ENCODE measurements at places on chromosomes 7 and 10.

GRCh38 chr7:14682910-14683465, 219.6 kb downstream of the DGKB start:
- no peak for DNase-seq

GRCh38 chr10:84900141-84900540, 571.8 kb downstream of the CCSER2 start:
- no peak for DNase-seq

DNA sequence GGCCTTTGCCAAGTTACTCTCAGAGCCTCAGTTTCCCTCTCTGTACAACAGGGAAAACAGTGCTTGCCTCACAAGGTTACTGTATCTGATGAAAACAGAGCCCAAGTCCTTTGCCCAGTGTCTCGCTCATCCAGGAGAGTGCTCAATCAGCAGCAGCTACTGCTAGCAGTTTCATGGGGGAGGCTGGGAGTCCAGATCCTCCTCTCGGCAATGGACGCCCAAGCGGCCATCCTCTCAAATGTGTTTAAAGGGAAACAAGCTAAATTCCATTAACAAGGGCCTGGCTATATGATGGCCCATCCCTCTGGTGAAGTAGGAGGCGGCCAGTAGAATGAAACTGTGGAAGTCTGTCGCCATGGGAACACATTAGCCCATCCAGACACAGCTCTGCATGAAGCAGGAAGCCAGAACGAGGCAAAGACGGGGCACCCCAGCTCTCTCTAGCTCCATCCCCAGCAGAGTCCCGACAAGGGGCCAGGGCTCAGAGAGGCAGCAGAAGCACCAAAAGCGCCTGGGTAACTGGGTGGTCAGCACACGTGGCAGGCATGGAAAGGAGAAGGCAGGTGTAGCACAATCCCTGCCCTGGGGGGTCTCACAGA, 35.2 kb downstream of the FAM53B start:
- DNase-seq: no peak

GRCh38 chr10:124763267-124763666, 19.1 kb upstream of the FAM53B start:
- no peak for DNase-seq

- DNase-seq: no peak
Measured at GRCh38 chr10:57222603-57223002, 861.5 kb upstream of the ZWINT start.

GRCh38 chr10:63169624-63170023, 36.5 kb downstream of the NRBF2 start:
- DNase-seq: no peak

GRCh38 chr7:158114056-158114850, 473.4 kb downstream of the PTPRN2 start:
- DNase-seq: no peak

GRCh38 chr7:140685407-140686087, 11.0 kb upstream of the NDUFB2 start:
- no peak for DNase-seq

DNA sequence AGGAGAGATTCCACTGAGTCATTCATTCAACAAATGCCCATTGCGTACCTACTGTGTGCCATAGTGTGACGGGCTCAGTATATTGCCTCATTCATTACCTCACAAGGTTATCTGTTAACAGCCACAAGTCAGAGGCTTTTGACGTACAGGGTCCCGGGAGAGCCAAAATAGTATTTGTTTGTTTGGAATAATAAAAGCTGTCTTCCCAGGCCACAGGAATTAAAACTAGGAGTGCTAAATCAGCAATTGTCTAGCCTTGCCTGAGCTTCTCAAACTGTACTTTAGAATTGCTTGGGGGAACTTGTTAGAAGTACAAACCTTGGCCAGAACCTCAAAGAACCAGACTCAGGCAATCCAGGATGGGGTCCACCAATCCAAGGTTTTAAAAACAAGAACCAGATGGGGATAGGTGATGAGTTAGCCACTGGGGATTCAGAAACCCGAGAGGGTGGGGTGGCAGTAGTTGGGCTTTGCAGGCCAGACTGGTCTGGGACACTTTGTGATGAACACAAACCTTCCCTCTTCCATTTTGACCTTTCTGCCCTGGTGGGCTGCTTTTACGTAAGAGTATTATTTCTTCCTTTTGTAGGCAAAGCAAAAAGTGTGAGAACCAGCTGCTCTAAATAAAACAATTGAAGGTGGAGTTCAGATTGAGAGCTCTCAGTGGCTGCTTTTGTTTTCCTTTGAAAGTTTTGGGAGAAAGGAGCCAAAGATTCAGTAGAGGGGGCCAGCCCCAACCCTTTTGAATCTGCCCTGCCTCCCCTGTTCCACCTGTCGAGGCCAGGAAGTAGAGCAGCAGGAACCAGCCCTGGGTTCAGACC, 113.0 kb upstream of the ANLN start:
- no peak for DNase-seq

- DNase-seq: no peak
Measured at GRCh38 chr10:124665558-124665957, 78.6 kb downstream of the FAM53B start.

DNA sequence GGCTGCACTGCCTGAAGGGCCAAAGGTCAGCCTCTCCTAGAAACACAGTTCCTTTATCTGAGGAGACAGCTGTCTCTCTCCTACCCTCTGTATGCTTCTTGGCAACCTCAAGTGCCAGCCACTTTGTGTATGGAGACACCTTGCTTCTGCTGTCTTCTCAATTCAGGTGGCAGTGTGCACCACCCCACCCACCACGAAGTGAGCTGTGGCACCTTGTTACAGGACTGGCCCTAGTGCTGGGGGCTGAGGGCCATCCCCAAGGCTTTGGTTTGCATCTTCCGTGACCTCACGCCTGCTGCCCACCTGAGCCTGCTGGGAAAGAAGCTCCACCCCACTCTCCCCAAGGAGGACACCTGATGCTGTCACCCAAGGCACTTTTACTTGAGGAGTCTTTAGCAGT, 47.1 kb upstream of the LRRC4 start:
- no peak for DNase-seq

DNA sequence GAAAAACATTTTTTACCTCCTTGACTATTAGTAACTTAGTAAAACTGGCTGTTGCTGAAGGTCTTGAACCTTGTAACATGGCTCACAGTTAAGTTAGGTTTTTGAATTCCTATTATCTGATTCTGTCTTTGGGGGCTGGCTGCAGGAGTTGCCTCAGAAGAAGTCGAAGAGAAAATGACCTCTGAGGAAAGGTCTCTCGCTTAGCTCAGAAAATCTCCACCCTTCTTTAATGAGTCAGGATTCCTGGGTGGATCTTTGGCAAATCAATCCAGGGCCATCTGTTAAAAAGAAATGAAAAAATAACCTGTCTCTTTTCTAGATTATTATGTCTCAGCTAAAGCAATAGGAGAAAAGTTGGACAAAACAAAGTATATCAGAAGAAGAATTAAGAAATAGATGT, 267.8 kb upstream of the SEMA3C start:
- no peak for DNase-seq

GRCh38 chr7:2807845-2808772, 36.0 kb downstream of the GNA12 start:
- DNase-seq: no peak

DNA sequence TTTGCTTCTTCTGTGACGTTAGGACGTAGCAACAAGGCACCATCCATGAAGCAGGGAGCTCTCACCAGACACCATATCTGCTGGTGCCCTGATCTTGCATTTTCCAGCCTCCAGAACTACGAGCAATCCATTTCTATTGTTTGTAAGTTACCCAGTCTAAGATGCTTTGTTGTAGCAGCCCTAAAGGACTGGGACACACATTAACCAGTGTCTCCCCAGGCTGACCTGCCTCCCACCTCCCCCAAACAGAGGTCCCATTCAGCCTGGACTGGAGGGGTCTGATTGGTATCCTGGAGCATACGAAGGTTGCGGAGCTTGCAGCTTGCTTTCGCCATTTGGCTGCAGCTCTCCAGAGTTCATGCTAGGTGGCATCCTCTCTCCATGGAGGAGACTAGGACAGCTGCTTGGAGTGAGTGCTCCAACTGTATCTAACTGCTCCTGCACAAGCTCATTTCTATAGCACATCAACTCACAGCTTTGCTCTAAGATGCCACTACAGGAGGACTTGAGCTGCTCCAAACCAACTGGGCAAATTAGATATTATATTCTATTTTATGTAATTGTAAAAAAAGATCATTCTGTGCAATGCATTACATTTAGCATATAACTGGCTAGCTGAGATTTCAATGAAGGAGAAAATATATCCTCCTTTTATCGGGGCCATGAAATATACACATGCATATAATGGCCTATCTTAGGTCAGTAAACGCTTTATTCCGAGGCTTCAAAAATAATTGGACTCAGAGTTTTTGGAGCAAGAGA, 8.0 kb upstream of the GRK5 start:
- DNase-seq: no peak

- no peak for DNase-seq
Measured at GRCh38 chr7:70951271-70951962, 180.5 kb upstream of the GALNT17 start.
